Dermis microvascular lymphatic vessel endothelial cell (primary cell): ENCODE measurements at places on chromosomes 16 and 17.

DNA sequence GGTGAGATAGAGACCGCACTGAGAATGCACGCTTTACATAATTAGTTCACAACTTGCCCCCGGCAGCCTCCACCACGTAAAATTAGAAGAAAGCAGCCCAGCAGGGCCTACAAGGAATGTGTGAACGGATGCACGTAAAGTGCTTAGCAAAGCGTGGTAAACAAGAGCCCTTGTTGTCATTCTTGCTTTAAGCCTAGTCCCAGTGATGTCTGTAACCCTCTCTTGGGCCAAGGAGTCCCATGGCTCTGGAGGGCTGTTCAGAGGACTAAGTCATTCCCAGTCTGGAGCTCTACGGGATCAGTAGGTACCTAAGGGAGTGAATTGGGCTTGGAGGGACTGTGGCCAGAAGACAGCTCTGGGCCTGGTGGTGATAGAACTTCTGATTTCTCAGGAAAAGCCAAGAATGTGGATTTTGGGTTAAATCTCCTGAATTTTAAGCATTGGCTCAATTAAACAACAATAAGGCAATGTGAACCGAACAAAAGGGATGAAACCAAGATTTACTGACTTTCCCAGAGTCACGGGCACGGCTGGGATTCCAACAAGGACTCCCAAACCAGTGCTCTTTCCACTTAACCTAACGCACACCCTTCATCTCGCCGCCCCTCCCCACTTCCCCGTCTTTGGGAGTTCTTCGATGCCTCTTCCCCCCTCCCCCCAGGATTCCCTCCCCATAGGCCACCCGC lies 775 bp upstream of the CHP2 start:
- no peak for DNase-seq

DNA sequence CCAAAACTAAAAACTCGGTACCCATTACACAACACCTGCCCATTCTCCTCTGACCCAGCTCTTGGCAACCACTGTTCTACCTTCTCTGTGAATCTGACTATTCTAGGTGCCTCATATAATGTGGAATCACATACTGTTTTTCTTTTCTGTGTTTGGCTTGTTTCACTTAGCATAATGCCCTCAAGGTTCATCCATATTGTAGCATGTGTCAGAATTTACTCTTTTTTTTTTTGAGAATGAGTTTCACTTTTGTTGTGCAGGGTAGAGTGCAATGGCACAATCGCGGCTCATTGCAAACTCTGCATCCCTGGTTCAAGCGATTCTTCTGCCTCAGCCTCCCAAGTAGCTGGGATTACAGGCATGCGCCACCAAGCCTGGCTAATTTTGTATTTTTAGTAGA lies 59.5 kb upstream of the RBL2 start:
- no peak for DNase-seq

- no peak for DNase-seq
These were observed 37.2 kb downstream of the CDK5R1 start for GRCh38 chr17:32523827-32524552.

GRCh38 chr16:24737391-24737871 lies 8.0 kb downstream of the TNRC6A start:
- DNase-seq: peak; percentile 70

DNA sequence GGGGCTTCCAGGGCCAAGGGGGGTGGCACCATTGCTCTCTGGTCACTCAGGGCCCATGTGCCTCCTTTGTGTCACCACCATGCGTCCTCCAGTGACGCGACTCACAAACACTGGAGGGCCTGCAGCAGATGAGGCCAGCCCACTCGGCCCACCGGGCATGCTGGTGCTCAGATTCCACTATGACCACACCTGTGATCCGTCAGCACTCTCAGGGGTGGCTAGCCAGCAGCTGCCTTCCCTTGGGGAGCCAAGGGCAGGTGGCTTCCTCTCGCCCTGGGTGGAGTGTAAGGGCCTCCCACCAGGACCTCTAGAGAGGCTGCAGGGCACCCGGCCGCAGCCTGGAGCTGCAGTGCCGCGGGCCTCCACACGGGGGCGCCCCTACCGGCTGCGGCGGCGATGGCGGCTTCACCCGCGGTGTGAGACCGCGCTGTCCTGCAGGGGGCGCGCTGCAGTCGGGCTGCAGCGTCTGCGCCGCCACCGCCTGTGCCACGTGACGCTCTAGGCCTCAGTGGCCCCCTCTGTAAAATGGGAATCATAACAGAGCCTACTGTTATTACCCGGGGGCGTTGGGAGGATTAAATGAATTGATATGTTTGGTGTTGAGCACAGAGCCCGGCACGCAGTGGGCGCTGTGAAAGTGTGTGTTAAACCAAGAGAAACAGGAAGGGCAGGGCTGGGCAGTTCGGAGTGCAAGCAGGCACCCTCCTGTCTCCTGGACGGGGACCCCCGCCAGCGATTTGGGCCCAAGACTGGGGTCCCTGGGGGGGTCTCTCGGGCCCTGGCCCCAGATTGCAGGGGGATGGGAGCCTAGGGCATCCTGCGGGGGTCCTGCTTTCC lies 192.4 kb upstream of the GSE1 start:
- DNase-seq: no peak

DNA sequence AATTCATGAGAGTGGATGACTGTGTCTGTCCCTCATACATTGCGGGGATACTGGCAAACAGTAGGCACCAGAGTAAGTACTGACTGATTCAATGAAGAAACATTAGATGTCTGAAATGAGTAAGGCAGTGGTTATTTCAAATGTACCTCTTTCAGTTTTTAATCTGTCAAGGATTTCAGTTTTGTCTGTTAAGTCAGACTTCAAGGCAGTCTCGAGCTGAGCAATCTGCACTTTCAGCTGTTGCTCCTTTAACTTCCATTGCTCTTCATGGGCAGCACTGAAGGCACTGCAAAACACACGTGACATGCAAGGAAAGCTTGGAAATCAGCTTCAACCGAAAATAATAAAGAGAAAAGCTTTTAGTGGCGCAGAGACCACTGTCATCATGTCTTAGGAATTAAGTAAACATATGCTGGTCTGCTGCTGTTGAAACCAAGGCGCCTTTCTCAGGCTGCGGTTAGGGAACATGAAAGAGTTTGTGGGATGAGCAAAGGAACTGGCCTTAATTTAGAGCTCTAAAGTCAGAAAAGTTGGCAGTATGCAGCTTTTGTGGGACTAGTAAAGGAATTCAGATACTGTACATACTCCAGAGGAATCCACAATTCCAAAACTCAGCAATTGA lies 38.8 kb downstream of the RPGRIP1L start:
- DNase-seq: no peak

DNA sequence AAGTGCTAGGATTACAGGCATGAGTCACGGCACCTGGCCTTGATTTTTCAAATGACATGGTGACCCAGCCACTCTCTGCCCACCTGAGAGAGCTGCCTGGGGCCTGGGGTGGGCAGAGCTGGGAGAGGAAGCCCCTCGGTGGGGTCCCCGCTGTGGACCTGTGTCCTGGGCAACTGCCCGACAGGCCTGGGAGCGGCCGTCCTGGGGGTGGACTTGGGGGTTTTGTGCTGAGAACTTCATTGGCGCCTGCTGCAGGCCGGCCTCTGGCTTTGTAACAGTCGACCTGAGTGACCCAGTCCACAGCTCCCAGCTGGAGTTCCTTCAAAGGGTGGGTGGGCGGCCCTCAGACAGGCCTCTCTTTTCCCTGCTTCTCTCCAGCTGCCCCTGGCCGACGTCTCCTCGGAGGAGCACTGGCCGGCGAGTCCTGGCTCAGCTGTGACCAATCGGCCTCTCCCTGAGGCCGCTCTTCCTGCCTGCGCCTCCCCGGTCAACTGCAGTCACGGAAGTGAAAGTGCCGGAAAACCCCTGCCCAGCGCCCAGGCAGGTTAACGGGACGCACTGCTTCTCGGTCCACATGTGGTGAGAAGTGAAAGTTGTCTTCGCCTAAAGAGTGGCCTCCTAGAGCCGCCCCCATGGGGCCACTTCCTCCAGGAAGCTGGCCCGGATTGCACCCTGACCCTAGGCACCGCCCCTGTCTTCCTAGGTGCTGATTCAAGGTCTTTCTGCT lies 5.5 kb downstream of the CBFA2T3 start:
- DNase-seq: no peak

DNA sequence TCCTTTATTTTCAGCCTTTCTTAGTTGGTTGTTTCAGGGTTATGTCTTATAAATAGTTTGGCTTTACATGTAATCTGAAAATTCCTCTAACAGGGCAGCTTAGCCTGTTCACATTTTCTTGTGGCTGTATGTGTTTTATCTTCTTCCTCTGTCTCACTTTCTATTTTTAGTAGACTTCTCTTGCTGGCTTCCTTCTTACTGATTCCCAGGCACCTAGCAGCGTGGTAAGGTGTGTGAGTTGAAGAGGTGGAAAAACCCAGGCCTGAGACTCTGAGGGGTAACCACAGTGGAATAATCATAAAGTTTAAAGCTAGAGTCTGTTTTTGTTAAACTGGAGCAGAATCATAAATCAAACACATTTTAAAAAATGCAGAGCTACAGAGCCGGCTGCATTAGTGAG lies 190.9 kb downstream of the LGALS9B start:
- no peak for DNase-seq

DNA sequence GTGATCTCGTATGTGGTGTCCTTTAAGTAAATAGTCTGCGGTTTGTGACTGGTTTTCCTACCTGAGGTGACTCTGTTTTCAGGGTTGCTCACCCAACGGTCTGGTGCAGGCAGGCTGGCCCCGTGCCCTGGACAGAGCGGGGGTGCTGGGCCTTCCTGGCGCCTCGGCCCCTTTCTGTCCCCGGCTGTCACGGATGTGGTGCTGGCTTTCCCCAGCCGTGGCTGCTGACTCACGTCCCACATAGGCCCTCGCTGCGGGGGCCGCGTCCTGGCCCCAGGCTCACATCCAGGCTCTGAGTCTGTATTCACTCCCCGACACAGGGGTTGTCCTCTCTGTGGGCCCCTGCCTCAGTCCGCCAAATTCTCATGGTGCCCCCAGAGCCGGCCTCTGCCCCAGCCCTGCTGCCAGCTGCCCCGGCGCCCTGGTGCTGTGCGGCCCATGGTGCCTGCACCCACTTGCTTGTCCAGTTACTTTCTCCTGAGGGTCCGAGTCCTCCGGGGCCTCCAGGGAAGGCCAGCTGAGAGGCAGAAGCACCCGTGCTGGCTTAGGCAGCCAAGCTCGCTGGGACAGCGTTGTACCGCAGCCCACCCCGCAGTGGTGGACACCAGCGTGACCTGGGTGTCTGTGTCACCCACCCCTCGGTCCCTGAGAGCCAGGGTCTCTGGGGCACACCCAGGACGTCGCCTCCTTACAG lies 5.9 kb downstream of the CHMP6 start:
- no peak for DNase-seq

DNA sequence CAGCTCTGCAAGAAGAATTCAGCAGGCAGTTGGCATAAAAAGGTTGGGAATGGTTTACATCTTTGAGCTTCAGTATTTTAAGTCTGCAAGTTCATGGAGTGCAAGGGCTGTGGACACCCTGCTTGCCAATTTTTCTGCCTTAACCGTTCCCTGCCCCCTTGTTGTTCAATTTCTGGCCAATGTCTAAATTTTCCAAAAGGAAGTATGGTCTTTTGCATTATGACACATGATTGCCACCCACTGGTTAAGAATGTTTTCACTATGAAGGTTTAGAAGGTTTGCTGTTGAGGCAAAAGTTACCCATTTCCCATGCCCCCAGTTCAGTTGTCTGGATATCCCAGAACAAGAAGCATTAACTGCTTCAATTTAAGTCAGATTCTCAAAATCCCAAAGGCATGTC lies 441.9 kb downstream of the CDH13 start:
- DNase-seq: peak; percentile 74

DNA sequence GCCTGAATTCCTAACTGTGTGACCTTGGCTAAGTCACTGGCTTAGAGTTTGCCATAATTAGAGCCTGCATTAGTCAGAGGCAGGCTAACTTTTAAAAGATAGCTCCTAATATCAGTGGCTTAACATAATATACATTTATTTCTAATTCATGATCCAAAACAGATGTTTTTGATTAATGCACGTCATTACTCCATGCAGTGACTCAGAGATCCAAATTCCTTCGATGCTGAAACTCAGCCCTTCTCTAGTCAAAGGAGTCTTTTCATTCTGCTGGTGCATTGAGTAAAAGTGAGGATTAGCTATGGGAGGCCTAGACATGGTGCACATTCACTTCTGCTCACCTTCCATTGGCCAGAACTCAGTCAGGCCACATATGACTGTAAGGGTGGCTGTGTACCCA lies 49.8 kb downstream of the IRX3 start:
- no peak for DNase-seq
